ENCODE measurements at places on chromosomes 4 and X.

GRCh38 chrX:120629667-120630537 lies at the start of gene C1GALT1C1:
TSS of gene C1GALT1C1 (minus strand) at chrX:120630054. CDS start at chrX:120627166, 2,888 bp downstream.
- DNase-seq, result peak; percentile 94

- no peak for DNase-seq
Measured at GRCh38 chrX:136021903-136022302, 36.7 kb downstream of the SLC9A6 start.

DNA sequence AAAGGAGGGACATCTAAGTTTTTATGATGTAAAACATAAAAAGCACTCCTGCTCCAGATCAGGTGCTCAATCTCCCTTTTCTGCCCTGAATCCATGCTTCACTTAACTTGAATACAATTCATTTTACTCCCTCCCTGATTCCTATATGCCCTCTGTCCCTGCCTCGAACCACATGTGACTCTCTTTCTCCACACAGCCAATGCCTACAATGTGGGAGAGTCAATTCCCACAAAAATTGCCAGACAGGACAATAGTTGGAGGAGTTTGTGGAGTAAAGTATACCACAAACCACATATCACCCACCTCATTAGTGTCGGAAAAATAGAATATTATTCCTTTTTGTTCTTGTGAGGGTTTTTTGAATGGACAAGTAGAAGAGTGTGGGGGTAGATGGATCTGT lies 9.7 kb downstream of the AMMECR1 start:
- DNase-seq, result no peak

DNA sequence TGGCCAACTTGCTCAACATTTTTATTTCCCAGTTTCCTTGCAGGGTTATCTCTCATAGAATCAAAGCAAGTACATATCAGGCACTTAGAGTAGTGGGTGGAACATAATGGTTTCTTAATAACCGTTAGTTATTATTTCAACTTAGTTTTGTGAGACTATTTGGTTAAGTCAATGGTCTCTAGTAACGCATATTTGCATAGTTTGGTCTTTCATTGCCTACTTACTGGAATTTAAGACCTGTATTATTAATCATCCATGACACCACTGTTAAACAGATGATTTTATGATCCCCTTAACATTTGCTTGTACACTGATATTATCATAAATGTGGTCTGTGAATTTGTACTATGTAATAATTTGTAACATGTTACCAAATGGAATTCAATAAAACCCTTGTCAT lies 70.9 kb upstream of the SMIM31 start:
- no peak for DNase-seq

DNA sequence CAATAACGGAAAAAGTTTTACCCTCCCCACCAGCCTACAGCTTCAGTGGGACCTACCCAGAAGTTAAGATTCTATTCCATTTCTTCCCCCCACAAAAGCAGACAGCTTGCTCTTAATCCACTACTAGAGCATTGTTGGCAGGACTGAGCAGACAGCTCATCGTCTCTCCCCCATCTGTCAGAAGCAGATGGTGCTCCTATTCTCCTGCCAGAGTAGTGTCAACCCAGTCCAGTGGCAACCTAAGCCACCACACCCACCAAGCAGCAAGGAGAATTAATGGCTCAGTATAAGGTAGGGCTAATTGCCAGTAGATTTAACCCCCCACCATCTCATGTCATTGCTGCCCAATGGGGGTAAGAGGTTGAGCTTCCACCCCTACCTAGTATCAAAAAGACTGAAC lies 62.0 kb downstream of the AWAT2 start:
- no peak for DNase-seq

- no peak for DNase-seq
Measured at GRCh38 chr4:40577588-40578253, 51.9 kb downstream of the RBM47 start.

GRCh38 chr4:122334828-122335227 lies 44.0 kb upstream of the ADAD1 start:
- no peak for DNase-seq

DNA sequence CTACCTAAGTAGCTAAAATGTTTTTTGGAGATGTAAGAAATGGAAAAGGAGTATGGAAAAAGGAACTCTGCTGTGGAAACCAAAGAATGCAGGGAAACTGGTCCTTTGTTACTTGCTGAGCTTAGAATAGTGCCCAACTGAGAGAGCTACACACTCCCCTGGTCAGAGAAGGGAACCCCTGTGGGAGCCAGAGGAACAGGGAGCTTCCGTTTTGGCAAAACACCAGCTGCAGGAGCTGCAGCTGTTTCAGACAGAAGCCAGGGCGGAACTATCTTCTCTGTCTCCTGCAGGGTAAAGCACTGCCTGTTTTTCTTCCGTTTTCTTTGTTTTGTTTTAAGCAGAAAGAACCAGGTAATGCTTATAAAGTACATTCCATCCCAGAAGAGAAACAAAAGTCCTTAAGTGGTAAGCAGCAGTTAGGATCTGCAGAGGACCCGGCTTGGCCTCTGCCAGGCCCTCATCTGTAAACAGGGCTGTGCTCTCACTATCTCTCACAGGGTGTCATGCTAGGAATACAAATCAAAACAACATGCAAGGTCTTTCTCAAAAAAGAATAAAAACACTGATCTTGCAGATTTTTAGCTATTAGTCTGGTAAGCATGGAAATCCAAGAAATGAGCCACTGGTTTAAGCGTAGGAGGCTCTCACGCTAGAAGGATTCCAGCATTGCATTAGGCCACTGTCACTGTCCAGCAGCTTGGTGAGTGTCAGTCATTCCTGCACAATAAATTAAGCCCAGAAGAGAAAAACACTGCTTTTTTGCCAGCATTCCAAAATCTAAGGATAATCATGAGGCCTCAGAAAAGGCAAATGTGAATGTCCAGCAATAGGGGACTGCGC lies 76.1 kb downstream of the CHST7 start:
- peak; percentile 46 for DNase-seq

DNA sequence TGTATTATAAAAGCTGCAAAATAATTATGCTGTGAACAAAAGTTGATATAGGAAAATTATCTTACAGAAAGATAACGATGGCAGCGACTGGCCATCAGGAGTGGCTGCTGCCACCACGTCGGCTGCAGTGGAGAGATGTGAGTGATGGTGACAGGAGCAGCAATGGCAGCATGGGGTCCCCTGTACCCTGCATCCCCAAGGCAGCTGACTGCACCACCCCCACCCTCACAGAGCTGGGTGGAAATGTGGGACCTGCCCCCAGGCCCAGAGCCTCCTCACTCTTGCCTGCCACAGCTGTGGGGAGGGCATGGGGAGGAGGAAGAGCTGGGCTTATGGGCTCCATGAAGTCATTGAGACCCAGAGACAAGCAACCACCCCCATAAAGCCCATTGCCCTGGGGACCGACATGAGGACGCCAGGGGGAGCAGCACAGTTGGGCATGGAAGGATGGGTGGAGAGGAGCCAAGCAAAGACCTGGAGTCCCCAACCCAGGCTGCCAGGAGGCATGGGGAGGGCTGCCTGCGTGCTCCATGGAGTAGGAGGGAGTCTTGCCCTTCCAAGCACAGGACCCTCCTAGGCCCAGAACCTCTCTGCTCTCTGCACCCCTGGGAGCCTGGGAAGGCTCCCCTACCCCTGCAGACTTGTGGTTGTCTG lies 1090.5 kb downstream of the PCDH18 start:
- no peak for DNase-seq

DNA sequence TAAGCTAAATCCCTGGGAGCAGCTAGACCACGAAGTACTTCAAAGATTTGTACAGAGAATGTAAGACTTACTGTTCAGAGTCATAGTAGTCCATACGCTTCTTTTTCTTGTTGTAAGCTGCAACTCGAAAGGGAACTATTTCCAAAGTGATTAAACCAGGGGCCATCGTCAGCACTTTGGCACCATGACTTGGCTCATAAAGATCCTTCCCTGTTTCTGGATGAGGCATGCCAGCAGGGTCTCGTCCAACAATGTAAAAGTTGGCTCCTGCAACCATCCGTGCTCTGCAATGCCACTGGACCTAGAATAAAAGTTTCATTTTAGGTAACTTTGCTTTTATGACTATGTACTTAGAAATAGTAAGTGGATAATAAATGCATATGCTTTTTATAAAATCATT lies 88.5 kb downstream of the PAPSS1 start:
- DNase-seq, result no peak

All from ovary (tissue), 10 donors.